ENCODE measurements at places on chromosomes 11 and 22.

- H3K27me3 ChIP-seq = no peaks in the 10 kb centered on the region
- no peak overlapping the region for H3K27ac ChIP-seq
- no peaks in the 10 kb centered on the region for H3K36me3 ChIP-seq
- H3K4me1 ChIP-seq = no peaks in the 10 kb centered on the region
- DNase-seq = no peak
- H3K4me3 ChIP-seq = no peak overlapping the region
These were observed 198.2 kb upstream of the POU2AF2 start for GRCh38 chr11:111047374-111047773.

- DNase-seq = no peak
- no peak overlapping the region for H3K4me3 ChIP-seq
- H3K27ac ChIP-seq = no peak overlapping the region
- no peaks in the 10 kb centered on the region for H3K36me3 ChIP-seq
- no peaks in the 10 kb centered on the region for H3K27me3 ChIP-seq
- H3K4me1 ChIP-seq = no peaks in the 10 kb centered on the region
These were observed 181.5 kb downstream of the FAM76B start for GRCh38 chr11:95608093-95608492.

DNA sequence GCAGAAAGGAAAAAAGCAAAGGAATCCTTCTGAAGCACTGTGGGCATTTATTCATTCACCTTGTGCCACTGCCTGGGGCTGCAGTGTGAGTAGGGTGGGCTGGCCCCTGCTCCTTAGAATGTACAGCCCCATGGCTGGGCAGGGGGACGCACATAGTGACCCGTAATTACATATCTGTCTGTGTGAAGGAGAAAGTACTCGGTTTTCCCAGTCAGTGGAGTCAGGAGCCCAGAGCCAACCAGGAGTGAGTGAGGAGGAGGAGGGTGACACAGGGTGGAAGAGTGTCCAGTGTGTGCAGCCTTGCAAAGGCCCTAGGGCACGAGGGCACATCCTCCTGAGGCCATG is 91.9 kb downstream of the CDKN1C start:
- H3K4me1 ChIP-seq = no peaks in the 10 kb centered on the region
- DNase-seq = no peak
- H3K27ac ChIP-seq = no peak overlapping the region
- H3K27me3 ChIP-seq = peaks cover 4% of the 10 kb centered on the region
- H3K4me3 ChIP-seq = no peak overlapping the region
- no peaks in the 10 kb centered on the region for H3K36me3 ChIP-seq

DNA sequence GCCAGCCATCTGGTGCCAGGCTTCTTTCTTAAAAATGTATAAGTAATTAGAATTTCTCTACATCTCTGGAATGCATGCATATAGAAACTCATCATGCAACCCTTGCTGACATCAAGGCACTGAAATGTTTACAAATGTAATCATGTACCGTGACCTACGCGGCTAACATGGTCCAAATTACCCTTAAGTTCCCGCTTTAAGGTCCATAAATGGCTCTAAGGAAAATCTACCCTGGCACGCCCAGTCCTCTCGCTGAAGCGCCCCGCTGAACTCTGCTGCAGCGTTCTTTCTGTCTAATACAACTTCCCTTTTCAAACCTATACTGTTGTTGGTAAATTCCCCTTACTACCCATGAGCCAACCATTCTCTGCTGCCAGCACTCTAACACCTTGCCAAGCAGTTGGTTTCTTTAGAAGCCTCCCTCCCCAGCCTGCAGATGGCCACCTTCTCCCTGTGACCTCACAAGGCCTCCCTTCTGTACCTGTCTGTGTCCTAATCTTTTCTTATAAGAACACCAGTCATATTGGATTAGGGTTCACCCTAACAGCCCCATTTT is 13.5 kb upstream of the HMOX1 start:
- no peak for DNase-seq
- H3K4me1 ChIP-seq = peaks cover 7% of the 10 kb centered on the region
- H3K27ac ChIP-seq = no peak overlapping the region
- no peaks in the 10 kb centered on the region for H3K27me3 ChIP-seq
- no peak overlapping the region for H3K4me3 ChIP-seq

GRCh38 chr11:59178402-59178801 is 6.5 kb downstream of the DTX4 start:
- H3K27me3 ChIP-seq = no peaks in the 10 kb centered on the region
- no peak overlapping the region for H3K27ac ChIP-seq
- no peaks in the 10 kb centered on the region for H3K36me3 ChIP-seq
- H3K4me3 ChIP-seq = no peak overlapping the region
- H3K4me1 ChIP-seq = no peaks in the 10 kb centered on the region

- no peak overlapping the region for H3K27ac ChIP-seq
- no peak overlapping the region for H3K4me3 ChIP-seq
- H3K27me3 ChIP-seq = no peaks in the 10 kb centered on the region
- no peak for DNase-seq
These were observed 186.1 kb downstream of the DSCAML1 start for GRCh38 chr11:117610901-117611300.

DNA sequence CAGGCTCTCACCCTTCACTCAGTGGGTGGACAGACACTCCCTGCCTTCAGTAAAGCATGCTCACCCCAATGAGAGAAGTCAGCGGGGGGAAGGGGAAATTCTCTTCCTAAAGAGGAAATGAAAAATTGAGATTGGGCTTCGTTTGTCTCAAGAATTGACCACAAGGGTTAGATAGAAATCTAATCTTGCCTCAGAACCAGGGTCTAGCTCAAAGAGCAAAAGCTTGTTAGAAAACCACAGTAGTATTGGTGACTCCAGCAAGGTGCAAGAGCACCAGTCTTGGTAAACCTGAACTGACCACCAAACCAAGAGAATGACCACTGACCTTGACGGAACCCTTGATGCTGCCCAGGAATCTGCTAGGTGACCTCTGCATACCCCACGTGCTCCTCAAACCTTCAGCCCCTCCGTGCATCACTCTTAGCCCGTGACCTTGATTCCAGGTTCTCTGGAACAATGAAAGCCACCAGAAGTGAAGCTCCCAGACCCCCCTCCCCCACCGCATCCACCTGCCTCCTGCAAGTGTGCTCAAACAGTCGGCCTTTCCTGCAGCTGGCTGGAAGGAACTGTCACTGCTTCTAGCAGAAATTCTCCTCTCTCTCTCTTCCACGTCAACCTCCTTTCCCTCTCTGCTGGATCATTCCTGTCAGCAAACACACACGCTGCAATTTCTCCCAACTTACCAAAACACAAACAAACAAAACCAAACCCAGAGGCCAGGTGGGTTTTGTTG is 3.1 kb upstream of the TMA7B start:
- H3K27ac ChIP-seq = peak overlapping the region; percentile 78
- peak; percentile 80 for DNase-seq
- no peak overlapping the region for H3K4me3 ChIP-seq
- peaks cover 81% of the 10 kb centered on the region for H3K36me3 ChIP-seq
- H3K27me3 ChIP-seq = no peaks in the 10 kb centered on the region
- H3K4me1 ChIP-seq = peaks cover 42% of the 10 kb centered on the region

DNA sequence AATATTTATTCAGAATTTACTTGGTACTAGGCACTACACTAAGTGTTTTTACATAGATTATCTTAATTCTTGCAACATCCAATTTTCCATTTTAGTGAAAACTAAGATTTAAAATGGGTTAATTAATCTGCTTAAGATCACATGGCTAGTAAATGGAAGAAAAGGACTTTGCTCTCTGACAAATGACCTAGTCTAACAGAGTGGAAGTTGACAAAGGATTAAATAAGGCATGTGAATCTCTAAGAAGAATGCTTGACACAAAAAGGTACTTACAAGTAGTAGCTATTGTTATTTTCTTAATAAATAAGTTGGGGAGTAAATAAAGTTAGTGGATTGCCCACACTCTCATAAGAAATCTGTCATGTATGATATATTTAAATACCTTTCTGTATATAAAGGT is 584.8 kb downstream of the DLG2 start:
- DNase-seq = no peak
- no peaks in the 10 kb centered on the region for H3K4me1 ChIP-seq
- no peak overlapping the region for H3K4me3 ChIP-seq
- H3K27ac ChIP-seq = no peak overlapping the region

DNA sequence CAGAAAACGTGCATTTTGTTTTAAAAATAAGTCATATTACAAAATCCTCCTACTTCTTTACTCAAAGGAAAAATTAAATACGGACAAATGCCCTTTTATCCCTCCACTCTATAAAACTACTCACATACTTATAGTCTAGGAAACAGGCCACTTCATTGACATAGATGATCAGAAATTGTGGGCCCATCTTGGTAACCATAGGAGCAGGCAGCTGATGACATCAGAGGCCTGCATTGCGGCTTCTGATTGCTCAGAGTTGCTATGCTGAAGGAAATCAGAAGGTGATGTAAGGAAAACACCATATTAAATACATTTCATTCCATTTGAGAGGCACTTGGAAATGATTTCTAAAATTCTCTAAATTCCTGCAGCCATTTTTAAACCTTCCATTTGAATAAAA is 27.0 kb downstream of the FAM76B start:
- DNase-seq = no peak
- H3K4me1 ChIP-seq = no peaks in the 10 kb centered on the region
- H3K27ac ChIP-seq = no peak overlapping the region

- no peak overlapping the region for H3K27ac ChIP-seq
- peaks cover 30% of the 10 kb centered on the region for H3K27me3 ChIP-seq
- no peak for DNase-seq
- H3K36me3 ChIP-seq = no peaks in the 10 kb centered on the region
- H3K4me1 ChIP-seq = no peaks in the 10 kb centered on the region
These were observed 87.8 kb upstream of the TOP3B start for GRCh38 chr22:22070371-22070824.

- no peak for DNase-seq
- peaks cover 11% of the 10 kb centered on the region for H3K27me3 ChIP-seq
- no peaks in the 10 kb centered on the region for H3K4me1 ChIP-seq
- no peak overlapping the region for H3K4me3 ChIP-seq
- no peaks in the 10 kb centered on the region for H3K36me3 ChIP-seq
- H3K27ac ChIP-seq = no peak overlapping the region
These were observed 36.0 kb upstream of the ACCSL start for GRCh38 chr11:44011797-44012196.

GRCh38 chr11:59728913-59729312 is 15.3 kb upstream of the OR10V1 start:
- H3K4me1 ChIP-seq = no peaks in the 10 kb centered on the region
- H3K27ac ChIP-seq = no peak overlapping the region
- H3K4me3 ChIP-seq = no peak overlapping the region
- H3K36me3 ChIP-seq = no peaks in the 10 kb centered on the region
- H3K27me3 ChIP-seq = no peaks in the 10 kb centered on the region

GRCh38 chr11:115287266-115287665 is 216.9 kb downstream of the CADM1 start:
- no peak for DNase-seq
- H3K4me1 ChIP-seq = no peaks in the 10 kb centered on the region
- H3K36me3 ChIP-seq = no peaks in the 10 kb centered on the region
- no peak overlapping the region for H3K27ac ChIP-seq
- H3K4me3 ChIP-seq = no peak overlapping the region

DNA sequence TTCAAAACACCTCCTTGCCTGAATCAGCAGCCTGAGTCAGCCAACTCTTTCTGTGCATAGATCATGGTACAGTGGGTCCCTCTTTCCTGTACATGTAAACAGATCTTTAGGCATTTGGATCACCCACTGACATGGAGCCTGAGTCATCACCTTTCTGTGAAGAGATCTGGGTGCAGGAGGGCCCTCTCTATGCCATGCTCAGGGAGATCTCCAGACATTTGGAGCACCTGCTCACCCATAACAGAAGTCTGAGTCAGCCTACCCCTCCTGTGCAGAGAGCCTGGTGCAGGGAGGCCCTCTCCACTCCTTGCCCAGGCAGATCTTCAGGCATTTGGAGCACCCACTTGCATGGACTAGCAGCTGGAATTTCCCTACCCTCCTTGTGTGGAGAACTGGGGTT is 56.2 kb upstream of the GLYAT start:
- H3K4me3 ChIP-seq = no peak overlapping the region
- H3K36me3 ChIP-seq = no peaks in the 10 kb centered on the region
- no peaks in the 10 kb centered on the region for H3K27me3 ChIP-seq
- no peak overlapping the region for H3K27ac ChIP-seq

- H3K4me1 ChIP-seq = no peaks in the 10 kb centered on the region
- no peaks in the 10 kb centered on the region for H3K36me3 ChIP-seq
- no peak overlapping the region for H3K27ac ChIP-seq
- H3K27me3 ChIP-seq = no peaks in the 10 kb centered on the region
These were observed 86.4 kb downstream of the GRK3 start for GRCh38 chr22:25650833-25651232.

GRCh38 chr11:7204778-7205177 is 46.9 kb upstream of the SYT9 start:
- H3K4me1 ChIP-seq = no peaks in the 10 kb centered on the region
- no peaks in the 10 kb centered on the region for H3K27me3 ChIP-seq
- no peaks in the 10 kb centered on the region for H3K36me3 ChIP-seq
- no peak overlapping the region for H3K4me3 ChIP-seq
- H3K27ac ChIP-seq = no peak overlapping the region
- DNase-seq = no peak

- no peaks in the 10 kb centered on the region for H3K27me3 ChIP-seq
- H3K4me3 ChIP-seq = no peak overlapping the region
- no peaks in the 10 kb centered on the region for H3K36me3 ChIP-seq
- no peak for DNase-seq
These were observed 61.4 kb downstream of the MTMR3 start for GRCh38 chr22:29944339-29944738.

- H3K27me3 ChIP-seq = no peaks in the 10 kb centered on the region
- DNase-seq = no peak
- no peak overlapping the region for H3K4me3 ChIP-seq
- H3K36me3 ChIP-seq = no peaks in the 10 kb centered on the region
- no peak overlapping the region for H3K27ac ChIP-seq
- no peaks in the 10 kb centered on the region for H3K4me1 ChIP-seq
These were observed 18.9 kb upstream of the WNT11 start for GRCh38 chr11:76225122-76225611.

DNA sequence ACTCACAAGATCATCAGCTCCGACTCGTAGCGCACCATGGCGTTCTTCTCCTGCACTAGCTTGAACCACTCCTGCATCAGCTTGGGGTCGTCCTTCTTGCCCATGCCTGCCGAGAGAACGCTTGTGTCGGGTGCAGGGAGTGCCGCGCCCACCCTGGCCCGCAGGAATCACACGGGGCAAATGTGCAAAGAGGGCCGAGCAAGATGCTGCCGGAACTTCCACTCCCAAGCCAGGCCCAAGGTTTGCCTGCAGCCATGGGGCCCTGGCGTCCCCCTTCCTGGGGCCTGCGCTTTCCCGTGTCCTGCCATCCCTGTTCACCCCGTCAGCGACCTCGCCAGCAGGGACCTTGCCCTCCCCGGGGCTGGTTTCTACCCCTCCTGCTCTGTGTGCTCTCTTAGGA is 16.9 kb upstream of the BID start:
- H3K27me3 ChIP-seq = no peaks in the 10 kb centered on the region
- H3K36me3 ChIP-seq = peaks cover 29% of the 10 kb centered on the region
- no peak overlapping the region for H3K4me3 ChIP-seq

- H3K4me3 ChIP-seq = no peak overlapping the region
- H3K36me3 ChIP-seq = no peaks in the 10 kb centered on the region
- DNase-seq = no peak
- no peak overlapping the region for H3K27ac ChIP-seq
- peaks cover 32% of the 10 kb centered on the region for H3K4me1 ChIP-seq
These were observed 1.1 kb upstream of the IGSF9B start for GRCh38 chr11:133957900-133958299.

All from DND-41 (cell line).